A549 treated with DMSO at 1 μM for 4 hours (cell line): ENCODE measurements at places on chromosomes 13 and 19. TPM values are rescaled to one million over a fixed set of nuclear protein-coding genes. Genes with fewer than 3 reads are reported as not detected.

GJB2 gene
- total RNA-seq = 0.85 to 1.2 TPM (median 1.1 TPM) in 5 replicates

ARID3A gene
- 3.3 to 6.5 TPM (median 5.0 TPM) in 5 replicates for total RNA-seq

ELOF1 gene
- total RNA-seq = 89.9 to 117 TPM (median 98.9 TPM) in 5 replicates

PNMA8A gene
- 10.8 to 13.1 TPM (median 11.8 TPM) in 5 replicates for total RNA-seq

PRDX2 gene
- total RNA-seq = 0.59 to 0.91 TPM (median 0.74 TPM) in 5 replicates

SHD gene
- total RNA-seq = 0.04 to 0.05 TPM in 2 of 5 replicates, not detected in the others

LILRA2 gene
- not detected in 5 replicates for total RNA-seq

SIAH3 gene
- not detected in 5 replicates for total RNA-seq

ZNF382 gene
- total RNA-seq = 0.02 to 0.24 TPM (median 0.08 TPM) in 3 of 5 replicates, not detected in the others

RUBCNL gene
- 0.05 to 0.23 TPM (median 0.07 TPM) in 3 of 5 replicates, not detected in the others for total RNA-seq

SERPINE3 gene
- 0.09 TPM in 1 of 5 replicates, not detected in the others for total RNA-seq

LILRA6 gene
- total RNA-seq = not detected in 5 replicates

LILRB2 gene
- total RNA-seq = 0.05 to 0.09 TPM (median 0.05 TPM) in 4 of 5 replicates, not detected in the other

YJU2 gene
- 18.2 to 22.4 TPM (median 19.1 TPM) in 5 replicates for total RNA-seq

PSG6 gene
- total RNA-seq = 0.06 to 0.13 TPM in 2 of 5 replicates, not detected in the others

MAST1 gene
- total RNA-seq = 1.9 to 2.9 TPM (median 2.2 TPM) in 5 replicates

ZNF433 gene
- total RNA-seq = not detected in 5 replicates

ZNF443 gene
- 0.89 to 1.4 TPM (median 1.00 TPM) in 5 replicates for total RNA-seq

TMEM86B gene
- total RNA-seq = 3.2 to 7.0 TPM (median 4.7 TPM) in 5 replicates

CCDC106 gene
- total RNA-seq = 12.4 to 17.8 TPM (median 15.3 TPM) in 5 replicates

MAMSTR gene
- 0.28 to 0.51 TPM (median 0.48 TPM) in 5 replicates for total RNA-seq

HCN2 gene
- 30.9 to 43.9 TPM (median 36.4 TPM) in 5 replicates for total RNA-seq

CXCL17 gene
- 0.20 TPM in 1 of 5 replicates, not detected in the others for total RNA-seq

TTC9B gene
- total RNA-seq = 0.26 to 0.61 TPM (median 0.51 TPM) in 5 replicates

KIR3DL2 gene
- not detected in 5 replicates for total RNA-seq

ZIK1 gene
- total RNA-seq = not detected in 5 replicates
